Caudate nucleus (tissue), 63 donors: ENCODE measurements at places on chromosomes 5 and 9.

GRCh38 chr9:18127499-18127875 is 346.5 kb upstream of the ADAMTSL1 start:
- no peak for DNase-seq

DNA sequence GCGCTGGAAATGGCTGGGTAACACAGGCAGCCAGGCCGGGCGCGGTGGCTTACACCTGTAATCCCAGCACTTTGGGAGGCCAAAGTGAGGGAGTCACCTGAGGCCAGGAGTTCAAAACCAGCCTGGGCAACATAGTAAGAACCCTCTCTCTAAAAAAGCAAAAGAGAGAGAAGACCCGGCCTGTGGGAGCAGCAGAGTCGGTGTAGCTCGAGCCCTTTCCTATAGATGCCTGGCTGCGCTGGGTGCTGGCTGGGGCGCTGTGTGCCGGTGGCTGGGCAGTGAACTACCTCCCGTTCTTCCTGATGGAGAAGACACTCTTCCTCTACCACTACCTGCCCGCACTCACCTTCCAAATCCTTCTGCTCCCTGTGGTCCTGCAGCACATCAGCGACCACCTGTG is 9.2 kb downstream of the UCK1 start:
- DNase-seq = no peak

DNA sequence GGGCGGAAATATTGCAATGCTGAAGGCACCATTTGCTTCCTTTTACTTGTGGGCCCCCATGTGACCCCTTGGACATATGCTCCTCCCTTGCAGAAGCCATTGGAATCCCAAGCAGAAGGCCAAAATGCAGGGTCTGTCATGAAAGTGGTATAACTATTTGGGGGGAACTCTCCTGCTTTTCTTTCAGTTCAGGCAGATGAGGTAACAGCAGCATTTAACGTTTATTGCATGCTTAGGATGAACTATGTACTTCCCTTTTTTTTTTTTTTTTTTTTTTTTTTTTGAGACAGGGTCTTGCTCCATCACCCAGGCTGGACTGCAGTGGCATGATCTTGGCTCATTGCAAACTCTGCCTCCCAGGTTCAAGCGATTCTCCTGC is 7.8 kb downstream of the FOXI1 start:
- no peak for DNase-seq

DNA sequence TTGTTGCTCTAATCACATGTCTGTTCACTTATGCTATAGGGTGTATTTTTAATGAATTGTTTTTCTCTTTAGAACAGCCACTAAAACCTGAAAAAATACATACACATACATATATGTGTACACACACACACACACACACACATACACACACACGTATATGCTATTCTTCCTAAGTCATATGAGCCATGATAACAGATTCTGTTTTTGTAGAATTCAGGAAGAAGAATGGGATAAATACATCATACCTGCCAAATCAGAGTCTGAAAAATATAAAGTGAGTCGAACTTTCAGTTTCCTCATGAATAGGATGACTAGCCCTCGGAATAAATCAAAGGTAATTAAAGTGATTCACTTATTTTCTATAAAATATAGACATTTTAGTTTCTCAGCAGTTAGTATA is 231.4 kb downstream of the ARHGEF28 start:
- no peak for DNase-seq

DNA sequence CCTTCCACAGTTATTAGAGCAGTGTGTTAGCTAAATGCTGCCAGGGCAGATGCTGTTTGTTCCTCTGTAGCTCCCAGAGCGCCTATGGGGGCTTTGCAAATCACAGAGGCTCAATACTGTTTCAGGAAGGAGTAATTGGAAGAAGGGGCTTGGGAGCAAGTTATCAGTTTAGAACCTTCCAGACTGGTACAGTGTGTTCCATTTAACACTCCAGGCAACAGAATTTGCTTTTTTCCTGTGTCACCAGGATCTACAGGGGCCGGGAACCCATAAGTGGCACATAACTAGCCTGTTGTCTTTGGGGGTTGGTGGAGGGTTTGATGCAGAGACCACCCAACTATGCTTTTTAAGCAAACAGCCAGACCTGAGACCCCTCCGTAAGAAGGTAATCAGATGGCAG is 307.3 kb upstream of the KCNN2 start:
- DNase-seq = no peak

- no peak for DNase-seq
These were observed 99.4 kb upstream of the CTNND2 start for GRCh38 chr5:12003680-12004079.

DNA sequence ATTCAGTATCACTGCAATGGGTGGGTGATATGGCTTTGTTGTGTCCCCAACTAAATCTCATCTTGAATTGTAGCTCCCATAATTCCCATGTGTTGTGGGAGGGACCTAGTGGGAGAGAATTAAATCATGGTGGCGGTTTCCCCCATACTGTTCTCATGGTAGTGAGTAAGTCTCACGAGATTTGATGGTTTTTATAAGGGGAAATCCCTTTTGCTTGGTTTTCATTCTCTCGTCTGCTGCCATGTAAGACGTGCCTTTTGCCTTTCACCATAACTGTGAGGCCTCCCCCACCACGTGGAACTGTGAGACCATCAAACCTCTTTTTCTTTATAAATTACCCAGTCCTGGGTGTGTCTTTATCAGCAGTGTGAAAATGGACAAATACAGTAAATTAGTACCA is 9.5 kb upstream of the NANS start:
- no peak for DNase-seq

DNA sequence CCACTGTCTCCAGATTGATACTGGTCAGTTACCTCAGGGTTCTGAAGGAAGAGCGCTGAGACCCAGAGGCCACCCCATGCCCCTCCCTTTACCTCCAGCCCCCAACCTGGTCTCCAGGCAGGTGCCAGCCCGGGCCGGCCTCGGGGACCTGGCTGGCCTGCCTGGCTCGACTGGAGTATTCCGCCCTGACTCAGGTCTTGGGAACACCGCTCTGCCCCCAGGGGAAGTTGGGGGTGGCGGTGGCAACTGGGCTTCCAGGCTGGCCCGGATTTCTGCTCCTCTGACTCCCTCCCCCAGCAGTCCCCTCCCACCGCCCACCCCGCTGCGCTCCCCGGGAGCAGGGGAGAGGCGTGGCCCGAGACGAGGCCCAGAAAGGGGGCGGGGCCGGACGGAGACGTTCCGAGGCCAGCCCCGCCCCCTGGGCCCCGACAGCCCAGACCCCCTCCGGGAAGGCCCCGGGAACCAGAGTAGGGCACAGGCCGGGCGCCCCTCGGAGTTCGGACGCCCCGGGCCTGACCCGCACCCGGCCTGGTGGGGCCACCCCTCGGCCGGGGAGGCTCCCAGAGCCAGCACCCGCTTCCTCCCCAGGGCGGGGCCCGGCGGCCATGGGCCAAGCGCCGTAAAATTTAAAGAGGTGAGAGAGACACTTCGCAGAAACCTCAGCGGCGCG is 82.5 kb upstream of the ZBTB43 start:
- peak; percentile 47 for DNase-seq

DNA sequence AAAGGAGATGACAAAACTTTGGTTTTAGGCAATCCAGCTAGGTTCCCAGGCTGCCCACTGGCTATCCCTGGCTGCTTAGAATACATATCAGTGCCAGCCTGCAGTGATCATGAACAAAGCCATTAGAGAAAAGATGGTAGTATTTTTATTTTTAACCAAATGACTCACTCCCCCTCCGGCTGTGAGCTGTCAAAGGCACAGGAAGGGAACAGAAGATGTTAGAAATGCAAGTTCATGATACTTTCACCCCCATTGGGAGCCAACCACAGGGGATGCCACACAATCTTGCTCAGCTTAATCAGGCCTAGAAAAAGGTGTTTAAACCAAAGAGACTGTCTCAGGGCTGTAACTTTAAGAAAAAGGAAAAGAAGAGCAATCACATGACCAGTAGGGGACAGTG is 70.3 kb upstream of the ASTN2 start:
- DNase-seq = no peak

- DNase-seq = no peak
These were observed 365.0 kb downstream of the TMEM232 start for GRCh38 chr5:110361471-110361870.

GRCh38 chr9:68447611-68448010 is 91.2 kb downstream of the PGM5 start:
- no peak for DNase-seq

- DNase-seq = no peak
These were observed 74.8 kb upstream of the TGFBR1 start for GRCh38 chr9:99030092-99030511.

- no peak for DNase-seq
These were observed 2.9 kb upstream of the MYOZ3 start for GRCh38 chr5:150658121-150658520.

- DNase-seq = no peak
These were observed 7.0 kb downstream of the NOP16 start for GRCh38 chr5:176381423-176381822.

DNA sequence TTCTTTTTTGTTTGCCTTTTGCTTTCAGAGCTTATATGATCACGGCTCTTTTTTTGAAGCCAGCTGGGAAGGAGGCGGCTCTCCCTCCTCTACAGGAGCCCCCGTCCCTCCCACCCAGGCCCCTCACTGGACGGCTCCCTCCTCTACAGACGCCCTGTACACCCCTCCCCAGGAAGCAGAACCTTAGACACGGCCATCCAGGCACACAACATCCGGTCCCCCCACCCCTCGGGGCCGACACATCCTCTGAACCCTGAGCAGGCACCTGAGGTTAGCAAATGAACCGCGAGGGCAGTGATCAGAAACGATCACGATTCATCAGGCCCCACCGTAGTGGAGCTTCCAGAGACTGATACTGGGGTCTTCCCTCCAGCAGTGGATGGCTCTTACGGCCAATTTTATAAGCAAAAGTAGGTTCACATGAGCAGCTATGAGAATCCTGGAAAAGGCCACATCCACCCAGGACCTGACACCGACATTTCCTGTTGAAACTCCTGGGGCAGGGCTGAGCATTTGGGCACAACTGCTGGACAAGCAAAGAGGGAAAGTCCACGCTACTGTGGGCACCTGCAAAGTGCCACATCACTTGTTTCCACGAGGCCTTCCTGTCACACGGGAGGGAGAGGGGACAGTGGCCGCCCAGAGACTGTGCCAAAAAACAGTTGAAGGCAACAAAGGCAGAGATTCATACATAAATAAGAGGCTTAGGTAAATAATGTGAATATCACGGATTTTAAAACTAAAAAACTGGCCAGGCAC is 78.9 kb downstream of the SEMA4D start:
- no peak for DNase-seq

- DNase-seq = no peak
These were observed 135.4 kb upstream of the CKMT2 start for GRCh38 chr5:81097713-81098112.

- DNase-seq = no peak
These were observed 155.3 kb downstream of the ADAMTS12 start for GRCh38 chr5:33736510-33736909.

- DNase-seq = no peak
These were observed 26.0 kb upstream of the SYK start for GRCh38 chr9:90775657-90776056.

DNA sequence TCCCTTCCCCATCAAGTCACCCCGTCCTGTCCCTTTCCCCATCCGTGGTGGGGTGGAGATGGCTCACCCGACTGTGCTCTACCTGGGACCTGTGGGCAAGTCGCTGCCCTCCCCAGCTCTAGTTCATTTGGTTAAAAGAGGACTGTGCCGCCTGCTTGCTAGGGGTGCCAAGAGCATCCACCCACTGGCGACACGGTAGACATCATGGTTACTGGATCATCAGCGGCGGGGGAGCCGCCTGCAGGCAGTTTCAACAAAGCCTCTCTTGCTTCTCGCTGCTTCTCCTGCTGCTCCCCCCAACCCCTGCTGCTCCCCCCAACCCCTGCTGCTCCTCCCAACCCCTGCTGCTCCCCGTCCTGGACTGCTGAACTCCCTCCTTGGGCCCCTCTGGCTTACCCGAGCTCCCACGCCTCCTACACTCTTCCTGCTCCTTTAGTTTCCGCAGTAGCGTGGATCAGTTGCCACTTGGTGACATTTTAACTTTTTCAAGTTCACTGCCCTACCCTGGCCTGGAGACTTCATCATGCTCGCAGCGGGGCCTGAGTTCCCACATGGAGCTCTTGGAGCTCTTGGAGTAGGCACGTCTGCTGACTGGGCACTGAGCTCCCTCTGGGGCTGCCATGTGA is 22.0 kb upstream of the SCGB3A1 start:
- DNase-seq = no peak

GRCh38 chr9:87428659-87429058 is 69.0 kb upstream of the DAPK1 start:
- DNase-seq = no peak

- DNase-seq = no peak
These were observed 4.4 kb downstream of the GPR107 start for GRCh38 chr9:130058154-130058553.

DNA sequence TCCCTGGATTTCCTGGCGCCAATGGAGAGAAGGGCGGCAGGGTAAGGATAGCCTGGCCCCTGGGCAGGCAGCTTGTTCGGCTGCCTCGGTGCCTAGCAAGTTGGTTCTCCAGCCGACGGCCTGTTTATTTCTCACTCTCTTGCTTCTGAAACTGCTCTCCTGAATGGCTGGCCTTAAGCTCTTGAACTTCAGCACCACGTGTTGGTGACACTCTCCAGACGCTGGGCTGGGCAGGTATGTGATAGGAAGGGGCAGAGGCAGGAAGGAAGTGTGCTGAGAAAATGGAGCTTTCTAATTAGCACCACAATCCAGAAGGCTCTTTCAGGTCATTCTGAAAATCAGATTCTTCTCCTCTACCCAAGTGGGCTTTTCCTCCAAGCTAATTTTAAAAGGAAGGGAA is 91.4 kb upstream of the FCN2 start:
- no peak for DNase-seq

DNA sequence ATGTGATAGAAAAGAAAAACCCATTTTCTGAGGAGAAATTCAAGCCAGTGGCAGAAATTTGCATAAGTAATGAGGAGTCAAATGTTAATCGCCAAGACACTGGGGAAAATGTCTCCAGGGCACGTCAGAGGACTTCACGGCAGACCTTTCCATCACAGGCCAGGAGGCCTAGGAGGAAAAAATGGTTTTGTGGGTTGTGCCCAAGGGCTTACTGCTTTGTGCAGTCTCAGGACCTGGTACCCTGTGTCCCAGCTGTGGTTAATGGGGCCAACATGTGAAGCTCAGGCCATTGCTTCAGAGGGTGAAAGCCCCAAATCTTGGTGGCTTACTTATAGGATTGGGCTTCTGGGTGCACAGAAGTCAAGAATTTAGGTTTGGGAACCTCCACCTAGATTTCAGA is 54.8 kb upstream of the ADAMTS2 start:
- no peak for DNase-seq

GRCh38 chr9:114083666-114084065 is 5.6 kb upstream of the AMBP start:
- no peak for DNase-seq

DNA sequence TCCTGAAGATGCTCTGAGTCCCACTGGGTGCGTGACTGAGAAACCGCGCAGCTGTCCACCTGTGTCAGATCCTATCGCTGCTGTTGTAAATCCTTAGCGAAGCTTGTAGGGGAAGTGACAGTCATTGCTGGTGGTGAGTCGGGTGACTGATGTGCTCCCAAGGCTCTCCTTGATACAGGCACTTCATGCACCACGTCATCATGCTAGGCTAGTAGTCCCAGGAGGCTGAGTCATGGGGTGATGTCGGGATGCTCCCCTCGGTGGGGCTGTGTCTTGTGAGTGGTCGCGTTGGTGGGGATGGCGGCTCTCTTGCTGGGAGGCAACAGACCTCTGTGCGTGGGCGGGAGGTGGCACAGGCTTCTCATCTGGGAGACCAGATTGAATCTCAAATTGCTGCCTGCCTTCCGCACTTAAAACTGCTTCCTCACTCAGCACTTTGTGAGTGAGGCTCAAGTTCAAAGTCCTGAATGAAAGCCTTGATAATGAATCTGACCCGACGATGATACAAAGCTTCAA is 84.7 kb downstream of the CSNK1A1 start:
- DNase-seq = no peak

GRCh38 chr9:109250311-109250741 is 70.5 kb downstream of the EPB41L4B start:
- no peak for DNase-seq

- DNase-seq = peak; percentile 87
These were observed at the start of gene TGFBR1 for GRCh38 chr9:99104459-99105151. TGFBR1 (plus strand) TSS chr9:99105113; CDS start chr9:99105206, 93 bp downstream.
